ENCODE measurements at places on chromosomes 12 and 14. TPM values are rescaled to one million over a fixed set of nuclear protein-coding genes. Genes with fewer than 3 reads are reported as not detected.

Gene ENDOU
- total RNA-seq, result under 0.01 TPM

Gene TCL1B
- not detected for total RNA-seq

Gene NTN4
- total RNA-seq, result 516 TPM

Gene C14orf39
- under 0.01 TPM for total RNA-seq

Gene CS
- 119 TPM for total RNA-seq

Gene MYL2
- 0.26 TPM for total RNA-seq

Gene PZP
- total RNA-seq, result 0.26 TPM

Gene PTCSC3
- not detected for total RNA-seq

Gene DNAJC22
- 0.51 TPM for total RNA-seq

Gene GZMB
- not detected for total RNA-seq

Gene CDK2
- 26.3 TPM for total RNA-seq

Gene IGFBP6
- total RNA-seq, result 2.7 TPM

Gene FBRSL1
- 4.8 TPM for total RNA-seq

Gene SOX5
- total RNA-seq, result under 0.01 TPM

Gene TMEM229B
- total RNA-seq, result 1.1 TPM

Gene SLC24A4
- total RNA-seq, result under 0.01 TPM

Gene PYM1
- total RNA-seq, result 21.1 TPM

Gene NGB
- not detected for total RNA-seq

Gene PLEK2
- 0.51 TPM for total RNA-seq

Gene GALNT8
- 0.13 TPM for total RNA-seq

Data from dermis microvascular lymphatic vessel endothelial cell (primary cell).